ENCODE measurements at places on chromosomes 2 and 18.
A peak's percentile ranks its signal among the peaks of the same experiment; 100 is the strongest.

GRCh38 chr2:219499058-219499307, 292 bp downstream of the GMPPA start:
- no peak for DNase-seq

- DNase-seq, result no peak
Measured at GRCh38 chr2:98821629-98822135, 90.8 kb upstream of the MGAT4A start.

DNA sequence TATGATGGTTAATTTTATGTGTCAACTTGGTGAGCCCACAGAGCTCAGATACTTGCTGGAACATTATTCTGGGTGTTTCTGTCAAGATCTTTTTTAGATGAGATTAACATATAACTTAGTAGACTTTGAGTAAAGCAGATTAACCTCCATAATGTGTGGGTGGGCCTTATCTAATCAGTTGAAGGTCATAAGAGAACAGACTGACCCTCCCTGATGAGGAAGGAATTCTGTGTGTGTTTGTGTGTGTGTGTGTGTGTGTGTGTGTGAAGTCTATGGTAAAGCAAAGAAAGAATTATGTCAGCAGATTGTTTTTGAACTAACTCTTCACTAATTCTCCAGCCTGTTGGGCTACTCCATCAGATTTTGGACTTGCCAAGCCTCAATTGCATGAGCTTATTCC, 232.2 kb upstream of the MEX3C start:
- no peak for DNase-seq

- no peak for DNase-seq
Measured at GRCh38 chr2:227799202-227799601, 14.4 kb upstream of the CCL20 start.

GRCh38 chr18:6591491-6591890, 138.0 kb upstream of the ARHGAP28 start:
- no peak for DNase-seq

GRCh38 chr2:43508209-43508608, 87.6 kb downstream of the THADA start:
- no peak for DNase-seq

- DNase-seq, result no peak
Measured at GRCh38 chr2:235064976-235065375, 113.2 kb downstream of the SH3BP4 start.

DNA sequence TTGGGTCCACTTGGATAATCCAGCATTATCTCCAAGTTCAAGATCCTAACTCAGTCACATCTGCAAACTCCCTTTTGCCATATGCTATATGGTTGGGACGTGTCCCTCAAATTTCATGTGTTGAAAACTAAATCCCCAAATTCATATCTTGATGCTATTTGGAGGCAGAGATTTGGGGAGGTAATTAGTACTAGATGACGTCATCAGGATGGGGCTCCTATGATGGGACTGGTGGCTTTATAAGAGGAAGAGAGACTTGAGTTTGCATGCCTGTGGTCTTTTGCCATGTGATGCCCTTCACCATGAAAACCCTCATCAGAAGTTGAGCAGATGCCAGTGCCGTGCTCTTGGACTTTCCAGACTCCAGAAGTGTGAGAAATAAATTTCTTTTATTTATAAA, 16.8 kb upstream of the SMAD4 start:
- DNase-seq, result no peak

DNA sequence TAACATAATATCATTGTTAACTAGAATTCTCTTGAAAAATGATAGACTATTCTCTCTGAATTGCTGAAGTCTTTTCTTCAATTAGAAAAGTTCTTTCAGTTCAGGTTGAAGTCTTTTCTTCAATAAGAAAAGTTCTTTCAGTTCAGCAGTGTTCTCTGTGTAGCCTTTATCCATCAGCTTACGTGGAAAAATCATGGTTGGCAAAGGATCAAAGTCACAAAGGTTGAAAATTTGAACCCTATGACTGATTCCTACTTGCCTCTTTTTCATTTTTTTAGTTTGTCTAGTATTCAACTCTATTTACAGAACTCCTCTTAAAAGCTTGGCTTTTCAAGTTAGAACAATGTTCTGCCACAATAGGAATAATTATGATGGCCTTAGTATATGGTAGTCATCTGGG, 25.8 kb downstream of the CAVIN2 start:
- DNase-seq, result no peak

DNA sequence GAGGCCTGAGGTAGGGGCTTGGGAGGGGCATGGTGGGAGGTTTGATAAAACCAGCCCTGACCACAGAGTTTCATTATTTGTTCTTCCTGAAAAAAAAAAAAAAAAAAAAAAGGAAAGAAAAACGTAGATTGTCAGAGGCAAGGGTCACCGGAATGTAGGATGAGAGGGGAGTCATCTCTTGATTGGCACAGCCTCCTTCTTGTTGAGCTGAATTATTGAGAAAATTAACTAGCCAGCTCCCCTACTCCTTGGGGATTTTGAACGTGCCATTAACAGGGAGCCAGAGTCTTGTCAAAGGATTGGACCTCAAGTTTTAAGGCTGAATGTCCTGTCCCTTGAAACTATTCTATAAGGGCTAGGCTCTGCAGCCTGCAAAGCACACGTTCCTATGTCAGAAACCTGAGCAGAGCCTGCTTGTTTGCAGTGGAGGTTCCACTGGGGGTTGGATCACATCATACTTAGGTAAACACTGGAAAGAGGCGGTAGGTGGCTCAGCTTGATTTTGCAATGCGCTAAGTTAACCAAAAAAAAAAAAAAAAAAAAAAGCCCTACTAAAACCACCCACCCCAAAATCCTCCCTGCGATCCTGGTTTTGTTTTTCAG, 2.3 kb downstream of the INHBB start:
- DNase-seq, result peak; percentile 14

DNA sequence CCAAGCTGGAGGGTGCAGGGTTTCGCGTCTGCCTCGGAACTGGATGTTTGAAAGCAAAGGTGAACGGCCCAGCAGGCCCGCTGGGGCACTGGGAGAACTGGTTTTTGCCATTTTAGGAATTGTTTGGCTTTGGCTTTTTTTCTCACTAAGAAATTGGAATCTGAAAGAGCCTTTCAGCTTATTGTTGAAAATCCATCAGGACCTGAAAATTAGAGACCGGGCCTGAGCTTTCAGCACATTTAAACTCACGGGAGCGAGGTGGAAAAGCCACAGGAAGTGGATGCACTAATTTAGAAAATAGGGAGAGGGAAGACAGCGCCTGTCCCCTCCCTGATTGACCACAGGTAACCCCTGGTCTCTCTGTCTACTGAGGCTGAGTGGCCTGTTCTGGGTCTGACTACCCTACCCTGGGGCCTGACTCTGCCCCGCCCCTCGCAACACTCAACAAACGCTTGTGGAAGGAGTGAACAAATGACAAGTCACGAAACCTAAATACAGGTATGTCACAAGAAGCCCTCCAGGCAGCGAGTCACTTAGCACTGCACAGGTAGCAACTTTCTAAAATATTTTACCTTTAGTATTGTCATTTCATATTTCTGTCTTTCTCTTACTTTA, 100.3 kb upstream of the MBOAT2 start:
- no peak for DNase-seq

GRCh38 chr2:1550658-1551316, 137.5 kb downstream of the TPO start:
- peak; percentile 30 for DNase-seq

DNA sequence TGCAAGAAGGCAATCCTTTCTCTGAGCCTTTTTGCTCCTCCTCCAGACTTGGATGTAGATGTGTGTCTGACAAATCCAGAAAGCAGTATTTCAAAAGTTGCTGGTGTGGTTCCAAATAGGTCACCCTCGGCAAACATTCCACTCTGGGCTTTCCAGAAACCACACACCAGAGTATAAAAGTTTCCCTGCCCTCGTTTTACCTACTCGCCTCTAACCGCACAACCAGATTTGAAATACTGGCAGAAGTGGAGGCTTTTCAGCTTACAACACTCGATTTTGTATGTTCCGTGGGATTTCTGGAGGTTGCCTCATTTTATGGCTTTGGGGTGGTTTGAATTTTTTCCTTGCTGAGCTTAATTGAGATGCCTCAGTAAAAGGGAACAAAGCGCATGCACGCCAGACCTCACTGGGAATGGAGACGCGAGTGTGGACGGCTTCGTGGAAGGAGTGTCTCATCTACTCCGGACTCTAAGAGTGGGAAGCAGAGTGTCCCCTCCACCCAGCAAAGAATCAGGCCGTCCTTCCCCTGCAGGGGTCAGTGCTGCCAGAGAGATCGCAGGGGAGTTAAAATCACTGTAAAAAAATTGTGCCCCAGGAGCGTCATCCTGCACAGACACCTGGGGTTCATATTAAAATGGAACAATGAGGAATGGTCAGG, 44.0 kb upstream of the RPL31 start:
- DNase-seq, result no peak

DNA sequence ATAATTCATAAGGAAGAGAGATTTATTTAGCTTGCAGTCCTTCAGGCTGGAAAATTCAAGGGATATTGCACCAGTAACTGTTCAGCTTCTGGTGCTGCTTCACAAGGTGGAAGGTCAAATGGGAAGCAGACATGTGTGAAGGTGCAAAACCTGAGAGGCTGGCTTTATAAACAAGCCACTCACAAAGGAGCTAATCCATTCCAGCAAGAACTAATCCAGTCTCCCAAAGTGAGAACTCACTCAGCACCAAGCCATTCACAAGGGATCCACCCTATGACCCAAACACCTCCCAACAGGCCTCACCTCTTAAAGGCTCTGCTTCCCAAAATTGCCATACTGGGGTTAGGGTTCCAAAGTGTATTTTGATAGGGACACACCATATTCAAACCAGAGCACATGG, 1018.4 kb upstream of the ACVR2A start:
- DNase-seq, result no peak

DNA sequence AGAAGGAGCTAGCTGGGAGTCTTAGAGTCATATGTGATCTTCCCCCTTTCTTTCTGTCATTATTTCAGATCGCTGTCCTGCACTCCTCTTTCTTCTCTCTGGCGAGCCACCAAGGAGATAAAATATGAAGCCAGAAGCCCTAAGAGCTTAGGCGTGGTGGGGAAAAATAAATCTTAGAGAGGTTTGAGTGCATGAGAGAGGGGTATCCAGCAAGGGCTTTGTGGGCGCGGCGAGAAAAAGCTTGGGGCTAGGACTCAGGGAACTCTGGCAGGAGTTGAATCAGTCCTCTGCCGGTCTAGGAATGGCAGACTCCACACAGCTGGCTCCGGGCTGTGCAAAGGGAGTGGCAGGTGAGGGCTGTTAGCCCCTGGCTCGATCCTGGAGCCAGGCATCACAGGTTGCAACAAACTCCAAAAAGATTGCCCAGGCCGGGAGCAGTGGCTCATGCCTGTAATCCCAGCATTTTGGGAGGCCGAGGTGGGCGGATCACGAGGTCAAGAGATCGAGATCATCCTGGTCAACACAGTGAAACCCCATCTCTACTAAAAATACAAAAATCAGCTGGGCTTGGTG, 20.1 kb upstream of the IGFBP5 start:
- DNase-seq, result no peak
